ENCODE measurements at places on chromosomes 16 and 17.

DNA sequence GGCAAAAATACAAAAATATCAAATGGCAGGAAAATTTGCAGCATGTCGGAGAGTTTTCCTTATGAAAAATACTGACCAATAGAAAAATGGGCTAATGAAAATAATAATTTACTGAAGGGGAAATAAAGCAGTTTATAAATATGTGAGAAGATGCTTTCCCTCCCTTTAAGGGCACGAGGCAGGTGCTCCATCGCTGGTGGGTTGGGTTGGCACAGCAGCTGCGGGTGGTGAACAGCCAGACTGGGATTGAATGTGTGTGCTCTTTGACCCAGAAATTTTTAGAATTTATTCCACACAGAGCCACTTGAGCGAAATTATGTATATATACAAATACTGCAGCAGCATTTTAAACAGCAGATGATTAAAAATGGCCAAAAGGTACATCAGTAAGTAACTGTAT is 109.1 kb upstream of the ZNF750 start:
- DNase-seq: no peak

- DNase-seq: no peak
These were observed 2.8 kb upstream of the TEFM start for GRCh38 chr17:30908717-30909420.

DNA sequence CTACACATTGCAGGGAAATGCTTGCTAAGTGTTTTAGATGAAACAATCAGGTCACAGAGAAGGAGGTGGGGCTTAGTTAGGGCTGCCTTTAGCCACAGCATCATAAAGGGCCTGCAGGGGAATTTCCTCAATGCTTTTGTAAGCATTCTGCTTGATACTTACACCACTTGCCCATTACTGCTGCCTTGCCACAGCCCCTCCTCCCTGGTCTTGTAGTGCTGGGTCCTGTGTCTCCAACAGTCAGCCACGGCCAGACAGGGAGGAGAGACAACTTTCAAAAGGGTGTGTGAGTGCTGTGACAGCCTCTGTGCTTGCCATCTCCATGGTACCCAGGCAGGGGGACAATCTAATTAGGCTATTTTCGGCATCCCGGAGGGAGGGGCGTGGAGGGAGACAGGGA is 111.2 kb downstream of the SHISA9 start:
- DNase-seq: no peak

GRCh38 chr17:13134076-13134475 is 116.2 kb upstream of the ELAC2 start:
- no peak for DNase-seq

DNA sequence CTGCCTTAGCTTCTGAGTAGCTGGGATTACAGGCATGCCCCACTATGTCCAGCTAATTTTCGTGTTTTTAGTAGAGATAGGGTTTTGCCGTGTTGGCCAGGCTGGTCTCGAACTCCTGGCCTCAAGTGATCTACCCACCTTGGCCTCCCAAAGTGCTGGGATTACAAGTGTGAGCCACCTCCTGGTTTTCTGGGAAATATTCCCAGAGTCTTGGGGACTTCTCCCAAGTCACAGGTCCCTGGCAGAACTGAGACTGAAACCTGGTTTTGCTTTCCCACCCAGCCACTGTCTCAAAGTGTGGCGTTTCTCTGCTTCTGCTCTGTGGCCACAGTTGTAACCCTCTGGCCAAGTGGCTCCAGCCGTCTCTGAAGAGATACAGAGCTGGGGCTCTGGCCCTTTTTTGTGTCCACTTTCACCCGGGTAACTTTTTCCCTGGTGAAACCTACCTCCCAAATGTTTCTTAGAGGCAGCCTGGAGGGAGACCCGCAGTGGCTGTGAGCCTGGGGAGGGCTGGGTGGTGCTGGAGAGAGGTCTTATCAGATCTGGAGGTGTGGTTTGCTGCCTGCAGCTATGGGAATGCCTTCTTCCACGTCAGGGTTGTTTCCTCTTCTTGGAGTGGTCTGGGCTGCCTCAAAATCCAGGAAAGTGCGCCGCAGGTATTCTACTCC is 5.1 kb downstream of the KSR1 start:
- no peak for DNase-seq

DNA sequence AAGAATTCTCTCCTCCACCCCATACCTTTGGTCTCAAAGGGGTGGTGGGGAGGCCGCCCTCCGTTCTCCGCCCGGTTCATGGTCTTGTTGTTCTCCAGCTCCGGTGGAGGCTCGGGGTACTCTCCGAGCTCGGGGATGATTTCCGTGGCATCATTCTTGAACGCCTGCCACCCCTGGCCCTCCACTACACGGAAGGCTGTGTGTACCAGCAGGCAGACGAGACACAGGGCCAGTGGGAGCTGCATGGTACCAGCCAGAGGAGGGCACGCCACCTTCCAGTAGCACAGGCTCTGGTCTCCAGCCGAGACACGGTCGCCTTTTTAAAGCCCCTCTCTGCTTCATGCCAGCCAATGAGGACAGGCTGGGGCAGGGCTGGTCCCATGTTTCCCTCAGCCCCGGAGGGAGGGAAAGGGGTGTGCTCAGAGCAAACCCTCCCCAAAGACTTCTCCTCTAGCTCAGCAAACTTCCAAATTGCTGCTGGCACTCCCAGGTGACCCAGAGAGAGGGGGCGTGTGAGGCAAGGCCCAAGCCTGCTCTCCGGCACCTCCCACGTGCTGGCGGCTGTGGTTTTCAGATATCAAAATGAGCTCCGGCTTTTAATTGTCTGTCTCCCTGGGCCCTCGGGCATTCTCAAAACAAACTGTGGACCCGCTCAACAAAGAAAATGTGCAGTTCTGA is at the start of gene SOST:
Gene SOST (minus strand): TSS at position 295 of the 678 bp plus-strand sequence. CDS start 50 bp downstream, at position 245.
- no peak for DNase-seq

- peak; percentile 77 for DNase-seq
These were observed 785 bp downstream of the NME3 start for GRCh38 chr16:1770328-1771187.

- DNase-seq: no peak
These were observed 5.0 kb upstream of the KRT19 start for GRCh38 chr17:41532947-41533570.

- no peak for DNase-seq
These were observed 19.6 kb downstream of the MPP3 start for GRCh38 chr17:43813386-43813785.

- no peak for DNase-seq
These were observed 356.9 kb downstream of the SLC39A11 start for GRCh38 chr17:72735592-72735991.

- peak; percentile 68 for DNase-seq
These were observed 167.5 kb downstream of the RAB11FIP4 start for GRCh38 chr17:31558748-31559583.

Data from cerebellar cortex (tissue), 1 donor.